Left hindlimb (tissue), 1 donor: ENCODE measurements at places on chromosomes 2 and 18.

DNA sequence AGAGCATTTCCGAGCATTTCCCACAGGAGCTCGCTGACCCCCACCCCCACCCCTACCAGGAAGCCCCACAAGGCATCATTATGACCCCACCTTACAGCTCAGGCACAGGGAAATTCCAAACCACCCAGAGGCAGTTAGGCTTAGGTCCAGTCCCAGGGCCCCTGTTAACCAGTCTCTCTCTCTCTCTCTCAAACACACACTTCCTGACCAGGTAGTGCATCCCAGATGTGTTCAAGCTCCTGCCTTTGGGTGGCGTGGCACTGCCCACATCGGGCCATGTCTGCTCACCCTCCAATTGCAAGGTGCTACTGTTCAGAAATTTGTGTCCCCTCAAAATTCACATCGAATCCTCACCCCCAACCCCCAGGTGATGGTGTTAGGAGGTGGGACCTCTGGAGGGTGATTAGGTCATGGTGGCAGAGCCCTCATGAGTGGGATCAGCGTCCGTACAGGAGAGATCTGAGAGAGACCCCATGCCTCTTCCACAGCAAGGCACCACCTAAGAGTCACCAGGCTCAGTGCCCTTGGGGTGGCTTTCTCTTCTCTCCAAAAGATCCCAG lies 8.8 kb downstream of the COPS9 start:
- DNase-seq = no peak

DNA sequence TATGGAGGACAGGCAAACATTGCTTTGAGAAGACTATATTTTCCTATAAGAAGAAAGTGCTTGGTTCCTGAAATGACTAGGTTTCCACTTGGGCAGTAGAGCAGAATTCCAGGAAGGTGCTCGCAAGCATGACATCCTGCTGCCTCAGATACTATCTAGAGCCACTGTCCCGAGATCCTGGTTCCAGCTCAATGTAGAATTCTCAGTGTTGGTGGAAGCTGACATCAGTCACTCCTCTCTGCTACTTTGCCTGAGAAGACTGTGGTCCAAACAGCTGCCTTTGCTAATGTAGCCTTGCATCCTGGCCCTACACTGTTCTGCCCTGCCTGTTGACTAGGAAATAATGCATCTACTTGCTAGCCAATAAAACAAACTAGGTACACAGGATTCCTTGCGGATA lies 50.0 kb upstream of the ITGA6 start:
- DNase-seq = no peak

DNA sequence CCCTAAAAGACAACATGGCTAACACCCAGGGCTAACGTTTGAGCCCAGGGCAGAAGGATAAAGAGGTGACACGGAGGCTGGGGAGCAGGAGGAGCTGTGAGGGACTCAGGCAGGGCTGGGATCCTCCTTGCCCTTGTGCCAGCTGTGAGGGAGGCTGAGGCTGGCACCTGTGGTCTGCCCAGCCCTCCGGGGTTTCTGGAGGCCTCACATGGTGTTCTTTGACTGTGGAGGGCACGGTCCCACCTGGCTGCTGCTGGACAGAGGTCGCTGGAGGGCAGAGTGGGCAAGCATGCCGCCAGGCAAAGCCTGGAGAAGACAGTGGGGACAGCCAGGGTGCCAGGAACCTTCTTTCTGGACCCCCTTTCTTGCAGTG lies 26.8 kb upstream of the CNNM3 start:
- no peak for DNase-seq

- DNase-seq = no peak
Observed at GRCh38 chr2:231590614-231591013, 2.0 kb upstream of the TEX44 start.

- DNase-seq = no peak
Observed at GRCh38 chr18:10030816-10031541, 117.2 kb downstream of the VAPA start.

- no peak for DNase-seq
Observed at GRCh38 chr2:185645529-185645928, 93.1 kb upstream of the FSIP2 start.

DNA sequence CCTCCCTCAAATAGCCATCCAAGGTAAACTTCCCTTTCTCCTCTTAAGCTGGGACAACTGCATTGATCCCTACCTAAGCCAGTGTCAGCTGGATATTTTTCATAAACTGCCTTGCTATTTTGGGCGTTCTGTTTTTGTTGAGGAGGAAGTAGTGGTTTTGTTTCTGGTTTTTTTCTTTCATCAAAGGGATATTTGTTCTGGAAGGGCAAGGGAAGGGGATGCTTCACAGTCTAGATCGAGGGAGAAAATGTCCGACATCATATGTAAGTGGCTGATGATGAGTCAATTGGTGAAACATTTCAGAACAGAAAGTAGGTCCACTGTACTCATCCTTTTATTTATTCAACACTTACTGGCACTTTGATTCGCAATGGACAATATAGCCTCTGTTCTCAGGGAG lies 31.0 kb downstream of the TANC1 start:
- no peak for DNase-seq

GRCh38 chr18:9741793-9742523 lies 33.9 kb downstream of the RAB31 start:
- peak; percentile 47 for DNase-seq

- no peak for DNase-seq
Observed at GRCh38 chr2:30410217-30410616, 36.8 kb upstream of the LCLAT1 start.

DNA sequence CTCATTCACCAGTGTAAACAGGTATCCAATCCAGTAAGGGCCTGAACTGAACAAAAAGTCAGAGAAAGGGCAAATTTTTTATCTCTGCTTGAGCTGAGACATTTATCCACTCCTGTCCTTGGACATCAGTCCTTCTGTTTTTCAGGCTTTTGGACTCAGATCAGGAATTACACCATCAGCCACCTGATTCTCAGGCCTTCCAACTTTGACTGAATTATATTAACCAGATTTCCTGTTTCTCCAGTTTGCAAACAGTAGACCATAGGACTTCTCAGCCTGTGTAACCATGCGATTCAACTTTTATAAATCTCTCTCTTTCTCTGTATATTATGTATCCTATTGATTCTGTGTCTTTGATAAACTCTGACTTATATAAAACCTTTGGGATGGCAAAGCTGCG lies 289.3 kb upstream of the CDH2 start:
- DNase-seq = no peak

GRCh38 chr2:151459358-151459757 lies 49.7 kb downstream of the RIF1 start:
- no peak for DNase-seq

- DNase-seq = no peak
Observed at GRCh38 chr2:240346753-240347372, 88.6 kb upstream of the GPC1 start.

DNA sequence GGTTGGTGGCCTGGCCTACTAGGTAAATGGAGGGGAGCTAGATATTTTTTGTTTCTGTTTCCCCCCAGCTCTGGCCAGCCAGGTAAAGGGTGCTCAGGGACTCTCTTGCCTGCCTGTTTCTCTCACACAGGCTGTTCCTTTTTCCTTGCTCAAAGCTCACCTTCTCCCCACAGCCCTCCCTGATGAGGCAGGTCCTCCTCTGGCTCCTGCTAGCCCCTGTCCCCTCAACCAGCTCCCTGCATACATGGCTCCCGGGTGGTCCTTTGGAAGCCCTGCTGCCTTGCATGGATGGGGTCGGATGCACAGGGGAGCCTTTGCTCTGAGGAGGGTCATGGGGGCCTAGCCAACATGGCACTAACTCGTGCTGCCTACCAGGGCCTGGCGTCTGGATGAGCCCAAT lies 27.8 kb downstream of the DYSF start:
- no peak for DNase-seq

DNA sequence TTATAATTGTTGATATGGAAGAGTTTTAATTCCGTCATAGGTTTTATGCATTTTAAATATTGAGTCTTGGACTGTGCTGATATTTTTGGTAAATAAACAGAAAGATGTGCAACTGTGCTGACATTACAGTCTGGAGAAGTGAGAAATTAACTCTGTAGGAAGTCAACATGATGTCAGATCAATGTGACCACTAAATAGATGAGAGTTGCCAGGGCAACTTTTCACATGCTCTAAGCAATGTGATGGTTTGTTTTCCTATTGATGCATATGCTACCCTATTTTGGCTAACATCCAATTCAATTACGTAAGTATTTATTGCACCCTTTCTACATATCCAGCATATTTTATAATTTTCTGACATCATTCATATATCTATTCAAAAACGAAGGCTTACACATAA lies 1109.3 kb downstream of the TSN start:
- DNase-seq = no peak

- DNase-seq = no peak
Observed at GRCh38 chr2:86791573-86791972, 860 bp upstream of the CD8A start.

GRCh38 chr2:145692971-145693478 lies 1173.1 kb upstream of the ZEB2 start:
- DNase-seq = no peak

GRCh38 chr2:230205034-230205433 lies 14.8 kb downstream of the SP110 start:
- no peak for DNase-seq

GRCh38 chr2:113739849-113740248 lies 16.6 kb downstream of the SLC35F5 start:
- DNase-seq = no peak

- peak; percentile 23 for DNase-seq
Observed at GRCh38 chr2:114424699-114425098, 17.7 kb upstream of the DPP10 start.

- DNase-seq = no peak
Observed at GRCh38 chr2:177680866-177681712, 288.5 kb downstream of the AGPS start.

GRCh38 chr2:8534729-8535468 lies 147.0 kb upstream of the ID2 start:
- DNase-seq = no peak

DNA sequence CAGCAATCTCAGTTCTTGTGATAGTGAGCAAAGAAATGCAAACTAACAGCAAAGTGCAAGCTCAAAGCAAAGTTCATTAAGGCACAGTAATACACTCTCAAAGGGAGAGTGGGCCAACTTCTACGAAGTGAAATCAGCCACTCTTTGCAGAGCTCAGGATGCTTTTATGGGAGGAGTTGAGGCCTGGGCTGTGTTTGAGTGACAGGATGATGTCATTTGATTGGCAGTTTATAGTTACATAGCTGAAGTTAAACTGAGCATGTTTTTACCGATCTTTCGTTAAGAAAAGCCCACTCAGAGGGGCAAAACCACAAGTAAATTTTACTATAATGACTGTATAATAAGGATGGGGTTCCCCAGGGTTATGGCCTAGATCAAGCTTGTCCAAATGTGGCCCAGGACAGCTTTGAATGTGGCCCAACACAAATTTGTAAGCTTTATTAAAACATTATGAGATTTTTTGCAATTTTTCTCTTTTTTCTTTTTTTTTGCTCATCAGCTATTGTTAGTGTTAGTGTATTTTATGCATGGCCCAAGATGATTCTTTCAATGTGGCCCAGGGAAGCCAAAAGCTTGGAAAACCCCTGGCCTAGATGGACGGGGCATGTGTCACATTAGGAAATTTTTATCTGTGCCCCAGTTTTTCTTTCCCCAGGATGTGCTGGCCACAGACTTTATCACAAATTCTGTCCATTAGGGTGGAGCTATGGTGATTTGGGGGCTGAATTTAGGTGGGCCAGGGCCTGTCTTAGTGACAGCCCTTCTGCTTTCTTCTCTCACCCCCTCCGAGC lies 8.3 kb upstream of the DNAH7 start:
- DNase-seq = no peak

GRCh38 chr18:46338766-46339165 lies 234.6 kb downstream of the HAUS1 start:
- no peak for DNase-seq

DNA sequence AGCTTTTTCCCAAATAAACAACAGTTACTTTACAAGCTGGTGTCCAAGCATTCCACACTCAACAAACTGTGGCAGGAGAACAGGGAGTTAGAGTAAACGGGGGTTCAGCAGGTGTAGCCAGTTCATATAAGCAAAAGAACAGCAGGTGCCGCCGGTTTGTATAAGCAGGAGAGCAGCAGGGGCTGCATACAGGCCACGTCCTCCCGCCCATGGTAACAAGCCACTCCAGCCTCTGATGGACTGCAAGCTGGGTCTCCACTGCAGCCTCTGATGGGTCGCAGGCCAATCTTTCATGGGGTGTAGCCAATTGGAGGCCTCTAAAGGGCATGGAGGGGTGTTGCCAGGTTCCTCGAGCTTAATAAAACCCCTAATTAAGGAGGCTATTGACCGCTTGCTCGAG lies 189.3 kb downstream of the ANKRD30B start:
- no peak for DNase-seq
